Mammary epithelial cell (primary cell): ENCODE measurements at places on chromosomes 4 and X.

- DNase-seq, result no peak
These were observed 41.0 kb downstream of the PCDH10 start for GRCh38 chr4:133190098-133190497.

- DNase-seq, result peak; percentile 27
These were observed 2.6 kb downstream of the SLC25A31 start for GRCh38 chr4:127732623-127733328.

DNA sequence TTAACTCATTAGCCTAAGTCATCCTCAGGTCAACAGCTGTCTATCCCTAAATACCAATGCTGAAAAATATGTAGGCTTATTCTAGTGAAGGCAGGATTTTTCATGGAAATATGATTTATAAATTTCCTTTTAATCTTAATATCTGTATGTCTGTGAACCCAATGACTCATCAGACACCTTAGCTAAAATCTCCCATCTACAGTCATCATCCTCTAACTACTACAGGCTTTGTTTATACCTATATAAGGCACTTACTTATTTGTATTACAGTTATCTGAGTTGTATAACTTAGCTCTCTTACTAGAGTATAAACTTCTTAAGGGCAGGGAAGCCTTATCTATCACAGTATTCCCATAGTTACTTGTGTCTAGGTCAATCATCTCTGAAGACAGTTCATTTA is 24.2 kb downstream of the AMMECR1 start:
- DNase-seq, result no peak

- DNase-seq, result no peak
These were observed 914.9 kb upstream of the PCDH7 start for GRCh38 chr4:29805245-29805644.

- no peak for DNase-seq
These were observed 117.7 kb downstream of the FSTL5 start for GRCh38 chr4:162046135-162046534.

- DNase-seq, result no peak
These were observed 691.5 kb upstream of the HTR2C start for GRCh38 chrX:113892401-113892800.

- DNase-seq, result no peak
These were observed 49.5 kb downstream of the SEPSECS start for GRCh38 chr4:25110527-25111329.

GRCh38 chr4:138567696-138568095 is 325.5 kb upstream of the SLC7A11 start:
- no peak for DNase-seq

DNA sequence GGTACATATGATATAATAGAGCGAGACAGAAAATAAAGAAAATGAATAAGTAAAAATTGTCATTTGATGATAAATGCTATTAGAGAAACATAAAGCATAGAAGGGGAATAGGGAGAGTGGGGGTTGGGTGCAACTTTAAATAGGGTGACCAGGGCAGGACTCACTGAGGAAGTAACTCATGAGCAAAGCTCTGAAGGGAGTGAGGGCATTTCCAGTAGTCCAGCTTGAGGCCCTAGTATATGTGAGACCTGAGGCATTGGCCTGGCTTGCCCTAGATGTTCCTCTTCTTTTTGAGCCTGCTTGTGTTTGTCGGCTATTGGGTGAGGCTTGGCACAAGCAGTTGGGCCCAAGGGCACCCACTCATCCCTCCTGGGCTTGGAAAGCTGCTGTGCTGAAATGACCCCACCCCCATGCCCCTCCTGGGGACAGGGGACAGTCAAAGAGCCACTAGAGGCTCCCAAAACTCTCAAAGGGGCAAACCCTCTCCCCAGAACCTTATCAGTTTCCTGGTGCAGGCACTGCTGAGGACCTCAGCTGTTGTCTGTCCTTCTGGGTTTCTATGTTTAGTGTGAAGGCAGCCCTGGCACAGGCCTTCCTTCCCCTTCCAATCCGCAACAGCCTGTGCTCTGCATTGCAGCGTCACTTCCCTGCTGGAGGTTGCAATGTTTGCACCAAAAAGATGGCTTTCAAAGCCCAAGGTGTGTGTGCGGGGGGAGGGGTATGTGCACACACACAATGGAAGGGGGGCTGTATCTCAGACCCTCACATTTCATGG is 40.1 kb downstream of the APLN start:
- no peak for DNase-seq

DNA sequence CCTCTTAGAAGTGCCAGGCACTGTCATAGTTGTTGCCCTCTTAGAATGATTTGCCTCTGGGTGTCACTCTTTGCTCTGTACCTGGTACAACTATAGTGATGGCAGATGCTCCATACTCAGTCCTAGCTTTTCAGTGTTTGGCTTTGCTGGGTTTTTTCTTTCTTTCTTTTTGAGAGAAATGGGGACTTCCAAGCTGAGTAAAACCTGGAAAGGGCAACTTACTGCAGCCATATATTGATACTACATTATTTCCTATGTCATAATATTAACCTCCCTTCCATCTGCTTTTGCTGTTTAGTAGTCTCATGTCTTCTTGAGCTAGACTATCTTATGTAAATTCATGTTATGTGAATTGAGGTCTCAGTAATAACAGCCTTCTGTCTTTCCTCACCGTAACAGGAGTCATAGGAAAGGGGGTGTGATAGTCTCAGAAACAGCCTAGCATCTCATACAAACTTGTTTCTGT is 49.0 kb downstream of the NIPAL1 start:
- no peak for DNase-seq

GRCh38 chr4:164866817-164867490 is 10.0 kb upstream of the APELA start:
- no peak for DNase-seq

- DNase-seq, result no peak
These were observed 36.0 kb upstream of the STS start for GRCh38 chrX:7111518-7111917.

- DNase-seq, result no peak
These were observed 134.2 kb downstream of the GALNTL6 start for GRCh38 chr4:171947400-171947799.

- no peak for DNase-seq
These were observed 134.5 kb downstream of the CPXCR1 start for GRCh38 chrX:88881536-88881935.

- DNase-seq, result no peak
These were observed 11.0 kb upstream of the VSIG1 start for GRCh38 chrX:108033890-108034289.

DNA sequence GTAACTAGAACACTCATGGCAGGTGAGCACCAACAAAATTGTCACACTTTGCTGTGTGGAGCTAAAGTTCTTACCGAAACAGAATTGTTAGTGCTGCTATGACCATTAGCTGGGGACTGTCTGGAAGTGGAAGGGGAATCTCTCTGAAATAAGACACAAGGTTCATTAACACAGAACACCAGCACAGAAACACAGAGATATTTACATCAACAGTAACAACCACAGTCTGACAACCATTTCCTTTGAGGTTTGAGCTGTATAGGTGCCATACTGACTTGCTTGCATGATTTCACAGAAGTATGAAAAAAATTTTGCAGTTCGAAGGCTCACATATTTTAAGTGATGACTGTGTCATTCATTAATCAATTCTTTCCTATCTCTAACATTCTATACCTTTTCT is 109.8 kb downstream of the NYX start:
- DNase-seq, result no peak

DNA sequence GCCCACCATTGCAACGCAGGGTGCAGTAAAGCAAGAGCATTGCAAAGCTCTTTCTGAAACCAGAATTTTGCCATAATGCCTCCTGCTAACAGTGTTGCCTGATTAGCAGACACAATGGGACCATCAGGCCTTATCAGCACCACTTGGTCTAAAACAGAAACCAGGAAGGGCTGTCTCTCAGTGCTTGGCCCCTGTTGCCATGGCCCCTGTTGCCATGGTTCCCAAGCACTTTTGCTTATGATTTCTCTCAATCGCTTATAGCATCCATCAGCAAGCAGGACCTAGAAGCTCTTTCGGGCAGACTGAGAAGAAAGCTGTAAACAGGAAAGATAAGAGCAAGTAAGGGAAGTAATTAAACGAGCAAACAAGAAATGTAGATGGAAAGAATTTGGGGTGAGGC is 36.8 kb downstream of the RTL5 start:
- no peak for DNase-seq

GRCh38 chrX:12903646-12904045 is 2.8 kb upstream of the TLR8 start:
- DNase-seq, result no peak

DNA sequence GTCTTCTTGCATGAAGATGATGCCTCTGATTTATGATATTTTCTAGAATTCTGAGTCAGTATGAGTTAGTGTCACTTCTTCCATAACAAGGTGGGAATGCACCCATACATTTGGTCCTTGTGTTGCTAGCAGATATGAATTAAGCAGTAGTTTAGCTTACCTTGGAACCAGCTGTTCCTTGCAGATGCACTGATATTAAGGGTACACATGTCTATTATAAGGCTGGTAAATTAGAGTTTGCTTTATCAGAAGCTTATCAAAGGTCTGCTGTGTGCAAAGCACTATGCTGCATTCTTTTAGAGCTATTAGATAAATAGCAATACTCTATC is 36.5 kb downstream of the AFF1 start:
- no peak for DNase-seq

GRCh38 chr4:56787380-56787779 is 34.1 kb downstream of the SPINK2 start:
- DNase-seq, result no peak

GRCh38 chrX:109535578-109535977 is 1.1 kb upstream of the NXT2 start:
- DNase-seq, result no peak

GRCh38 chrX:71128915-71129765 is 10.7 kb downstream of the MED12 start:
- peak; percentile 31 for DNase-seq

- no peak for DNase-seq
These were observed 492 bp upstream of the SLIT2 start for GRCh38 chr4:20251031-20251795.

GRCh38 chrX:150696331-150696730 is 3.1 kb downstream of the MTMR1 start:
- no peak for DNase-seq

DNA sequence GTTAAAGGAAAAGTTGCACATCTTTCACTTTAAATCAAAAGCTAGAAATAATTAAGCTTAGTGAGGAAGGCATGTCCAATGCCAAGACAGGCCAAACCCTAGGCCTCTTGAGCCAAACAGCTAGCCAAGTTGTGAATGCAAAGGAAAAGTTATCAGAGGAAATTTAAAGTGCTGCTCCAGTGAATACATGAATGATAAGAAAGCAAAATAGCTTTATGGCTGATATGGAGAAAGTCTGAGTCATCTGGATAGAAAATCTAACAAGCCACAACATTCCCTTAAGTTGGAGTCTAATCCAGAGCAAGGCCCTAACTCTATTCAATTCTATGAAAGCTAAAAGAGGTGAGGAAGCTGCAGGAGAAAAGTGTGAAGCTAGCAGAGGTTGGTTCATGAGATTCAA is 23.8 kb downstream of the NPFFR2 start:
- no peak for DNase-seq

DNA sequence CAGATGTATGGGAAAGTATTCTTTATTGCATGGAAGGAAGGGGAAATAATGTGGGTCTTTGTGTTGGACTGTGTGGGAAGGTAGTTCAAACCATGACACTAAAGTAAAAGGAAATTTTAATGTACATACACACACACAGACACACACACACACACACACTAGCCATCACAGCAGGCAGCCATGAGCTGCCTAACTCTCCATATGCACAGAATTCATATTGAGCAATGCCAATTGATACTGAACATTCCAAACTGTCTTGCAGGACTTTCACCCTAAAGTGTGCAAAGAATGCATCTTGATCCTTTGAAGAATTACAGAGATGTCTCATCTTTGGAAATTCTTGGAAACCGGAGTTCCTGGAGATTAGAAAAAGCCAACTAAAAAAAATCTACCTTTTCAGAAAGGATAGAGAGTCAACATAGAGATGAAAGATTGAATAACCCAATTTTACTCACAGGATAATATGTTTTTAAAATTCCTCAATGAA is 120.6 kb upstream of the MBNL3 start:
- no peak for DNase-seq

- no peak for DNase-seq
These were observed 9.8 kb upstream of the SLC2A9 start for GRCh38 chr4:10030972-10031667.

DNA sequence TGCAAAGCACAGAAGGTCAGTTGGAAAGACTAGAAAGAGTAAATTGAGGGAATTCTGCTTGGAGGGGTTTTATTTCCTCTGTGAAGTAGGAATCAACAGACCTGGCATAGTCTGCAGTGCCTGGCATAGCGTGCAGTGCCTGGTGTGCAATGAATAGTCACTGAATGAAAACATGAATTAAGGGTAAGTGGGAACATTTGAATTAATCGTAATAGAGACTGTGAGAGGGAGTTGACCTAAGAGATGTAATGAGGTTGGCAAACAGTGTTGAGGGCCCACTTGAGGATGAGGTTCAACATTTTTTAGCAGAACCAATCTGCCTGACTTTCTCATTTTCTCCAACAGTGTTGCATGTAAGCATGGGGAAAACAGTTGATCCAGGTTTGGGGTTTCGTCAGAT is 377.2 kb upstream of the FTHL17 start:
- DNase-seq, result no peak

- DNase-seq, result no peak
These were observed 50.9 kb downstream of the CORIN start for GRCh38 chr4:47786958-47787370.

DNA sequence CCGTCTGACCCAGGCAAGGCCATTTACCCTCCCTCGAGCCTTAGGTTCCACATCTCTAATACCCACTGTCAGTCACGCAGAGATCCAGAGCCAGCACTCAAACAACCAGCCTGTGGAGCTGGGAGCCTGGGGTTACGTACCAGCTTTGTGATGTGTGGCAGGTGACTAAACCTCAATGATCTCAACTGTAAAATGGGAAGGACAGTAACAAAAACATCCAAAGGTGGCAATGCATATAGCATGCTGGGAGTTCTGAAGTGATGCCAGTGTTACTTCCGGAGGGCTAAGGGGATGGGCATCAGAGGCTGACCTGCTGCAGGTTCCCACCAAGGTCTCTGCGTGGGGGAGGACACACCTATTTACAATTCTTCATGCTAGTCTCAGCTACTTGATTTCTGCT is 6.0 kb downstream of the GRPEL1 start:
- DNase-seq, result no peak
